ENCODE measurements at places on chromosomes 4 and X.

- no peak for DNase-seq
Observed at GRCh38 chr4:44118971-44119680, 329.5 kb downstream of the KCTD8 start.

GRCh38 chr4:170248576-170248975, 158.8 kb upstream of the AADAT start:
- no peak for DNase-seq

DNA sequence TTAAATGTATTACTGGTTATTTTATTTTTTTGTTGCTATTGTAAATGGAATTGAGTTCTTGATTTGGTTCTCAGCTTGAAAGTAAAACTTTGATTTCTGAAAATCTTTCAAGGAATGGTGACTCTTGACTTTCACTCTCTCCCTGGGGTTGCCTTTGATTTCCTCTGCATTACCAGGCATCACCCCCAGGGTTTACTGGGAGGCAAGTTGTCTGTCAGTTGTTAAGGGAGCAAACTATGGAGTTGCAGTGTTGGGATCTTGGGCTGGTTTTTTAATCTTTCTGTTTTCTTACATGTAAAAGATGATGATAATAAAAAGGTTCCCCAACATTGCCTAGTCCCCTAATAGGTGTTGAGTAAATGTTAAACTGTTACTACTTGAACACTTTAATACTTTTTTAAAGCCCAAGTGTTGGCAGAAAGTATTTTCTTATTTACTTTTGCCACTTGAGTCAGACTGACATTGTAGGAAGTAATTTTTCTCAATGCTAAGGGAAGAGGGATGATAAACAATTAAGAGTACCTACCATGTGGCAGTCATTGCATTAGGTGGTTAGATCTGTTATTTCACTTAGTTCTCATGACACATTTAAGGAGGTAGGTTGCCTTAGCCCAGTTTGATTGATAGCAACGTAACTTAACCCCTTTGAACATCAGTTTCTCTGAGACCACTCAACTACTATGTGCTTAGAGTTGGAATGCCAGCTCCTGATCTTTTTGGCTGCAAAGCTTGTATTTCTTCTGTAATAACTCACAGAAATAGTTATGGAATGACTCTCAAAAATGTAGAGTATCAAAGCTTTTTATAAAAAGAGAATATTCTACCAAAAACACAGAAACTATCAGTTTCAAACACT, 67.1 kb downstream of the DCLK2 start:
- no peak for DNase-seq

GRCh38 chr4:73021634-73022033, 47.9 kb downstream of the COX18 start:
- DNase-seq: peak; percentile 26

- DNase-seq: no peak
Observed at GRCh38 chr4:113013751-113014150, 35.7 kb upstream of the ANK2 start.

DNA sequence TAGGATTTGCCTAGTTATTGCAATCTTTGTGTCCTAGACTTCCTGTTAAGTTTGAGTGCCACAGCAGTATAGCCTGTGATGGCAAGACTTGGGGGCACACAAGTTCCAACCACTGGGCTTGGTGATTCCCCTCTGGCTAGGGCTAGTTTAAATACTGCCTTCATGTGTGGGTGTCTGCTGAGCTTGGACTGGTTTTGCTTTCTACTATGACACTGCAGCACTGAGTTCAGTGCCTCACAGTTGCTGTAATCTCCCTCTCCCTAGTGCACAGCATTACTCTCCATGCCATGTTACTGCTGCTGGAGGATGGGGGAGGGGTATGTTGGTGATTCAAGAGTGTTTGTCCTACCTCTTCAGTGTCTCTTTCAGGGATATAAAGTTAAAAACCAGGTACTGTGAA, 379.6 kb downstream of the IL15 start:
- no peak for DNase-seq

GRCh38 chr4:157576671-157577217, 356.2 kb downstream of the GRIA2 start:
- no peak for DNase-seq

GRCh38 chr4:52883707-52884669, 21.9 kb downstream of the RASL11B start:
- no peak for DNase-seq

Measured in GM12891 (cell line).